NCI-H2081 (cell line): ENCODE measurements at places on chromosomes 1 and 21.

- no peak for DNase-seq
Observed at GRCh38 chr1:93705892-93706500, 24.4 kb upstream of the BCAR3 start.

DNA sequence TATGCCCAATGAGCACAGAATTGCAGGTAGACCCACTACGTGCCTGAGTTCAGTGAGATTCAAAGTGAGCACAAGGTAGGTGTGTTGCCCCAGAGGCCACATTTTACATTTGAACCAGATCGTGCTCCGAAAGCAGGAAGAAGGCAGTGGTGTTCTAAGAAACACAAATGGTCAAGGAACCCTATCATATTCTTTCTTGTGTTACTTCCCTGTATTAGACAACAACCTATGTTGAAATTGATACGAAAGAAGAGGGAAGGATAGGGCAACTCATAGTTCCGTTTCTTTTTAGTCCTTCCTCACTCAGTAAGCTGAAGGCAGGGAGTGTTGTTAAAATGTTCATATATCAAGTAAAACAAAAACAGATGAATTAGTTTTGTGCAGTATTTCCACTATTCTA, 33.9 kb downstream of the OLFML2B start:
- no peak for DNase-seq

DNA sequence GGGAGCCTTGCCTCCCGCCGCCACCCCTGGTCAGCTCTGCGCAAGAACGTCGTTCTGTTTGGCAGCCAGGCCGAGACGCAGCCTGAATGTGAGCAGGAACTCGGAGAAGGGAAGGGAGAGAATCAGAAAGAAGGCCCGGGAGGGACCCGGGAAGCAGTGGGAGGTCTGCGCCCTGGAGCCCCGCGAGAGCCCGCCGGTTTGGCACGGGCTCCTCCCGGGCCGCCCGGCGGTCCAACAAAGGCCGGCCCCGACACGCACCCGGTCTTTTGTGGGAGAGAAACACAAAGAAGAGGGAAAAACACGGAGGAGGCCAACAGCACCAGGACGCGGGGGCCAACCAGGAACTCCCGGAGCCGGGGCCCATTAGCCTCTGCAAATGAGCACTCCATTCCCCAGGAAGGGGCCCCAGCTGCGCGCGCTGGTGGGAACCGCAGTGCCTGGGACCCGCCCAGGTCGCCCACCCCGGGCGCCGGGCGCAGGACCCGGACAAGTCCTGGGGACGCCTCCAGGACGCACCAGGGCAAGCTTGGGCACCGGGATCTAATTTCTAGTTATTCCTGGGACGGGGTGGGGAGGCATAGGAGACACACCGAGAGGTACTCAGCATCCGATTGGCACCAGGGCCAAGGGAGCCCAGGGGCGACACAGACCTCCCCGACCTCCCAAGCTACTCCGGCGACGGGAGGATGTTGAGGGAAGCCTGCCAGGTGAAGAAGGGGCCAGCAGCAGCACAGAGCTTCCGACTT, 2.7 kb upstream of the OLIG2 start:
- no peak for DNase-seq

DNA sequence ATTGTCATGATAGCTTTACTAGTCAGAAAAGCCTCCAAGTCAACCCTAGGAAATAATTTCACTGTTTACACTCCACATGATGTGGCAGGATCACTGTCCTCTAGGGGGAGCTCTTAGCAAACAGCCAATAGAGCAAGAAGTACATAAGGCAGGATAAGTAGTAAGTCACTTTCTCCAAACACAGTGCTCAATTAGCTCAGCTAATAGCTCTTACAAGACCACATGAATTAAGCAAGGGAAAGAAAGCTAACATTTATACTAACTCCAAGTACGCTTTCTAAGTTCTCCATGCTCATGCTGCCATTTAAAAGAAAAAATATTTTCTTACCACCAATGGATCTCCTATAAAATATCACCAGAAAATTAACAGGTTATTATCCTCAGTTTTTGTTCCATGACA, 66.9 kb upstream of the LRIF1 start:
- peak; percentile 49 for DNase-seq

DNA sequence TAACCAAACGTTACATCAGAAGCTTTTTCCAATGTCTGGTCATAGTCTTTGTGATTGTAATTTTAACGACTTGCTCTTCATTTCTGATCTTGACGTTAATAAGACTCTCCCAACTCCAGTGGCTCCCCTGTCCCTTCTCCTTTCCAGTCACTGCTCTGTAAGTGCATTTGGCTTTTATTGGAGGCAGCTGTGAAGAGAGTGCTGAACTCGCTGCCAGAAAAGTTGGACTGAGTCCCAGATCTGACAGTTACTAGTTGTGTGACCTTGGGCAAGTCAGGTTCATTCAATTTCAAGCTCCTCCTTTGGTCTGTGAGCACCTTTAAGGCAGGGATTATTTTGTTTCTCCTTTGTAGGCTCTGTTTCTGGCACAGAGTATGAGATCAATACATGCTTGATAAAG, 109.6 kb upstream of the TSPAN2 start:
- DNase-seq, result no peak

GRCh38 chr1:41456847-41457540, 27.5 kb downstream of the EDN2 start:
- DNase-seq, result no peak

DNA sequence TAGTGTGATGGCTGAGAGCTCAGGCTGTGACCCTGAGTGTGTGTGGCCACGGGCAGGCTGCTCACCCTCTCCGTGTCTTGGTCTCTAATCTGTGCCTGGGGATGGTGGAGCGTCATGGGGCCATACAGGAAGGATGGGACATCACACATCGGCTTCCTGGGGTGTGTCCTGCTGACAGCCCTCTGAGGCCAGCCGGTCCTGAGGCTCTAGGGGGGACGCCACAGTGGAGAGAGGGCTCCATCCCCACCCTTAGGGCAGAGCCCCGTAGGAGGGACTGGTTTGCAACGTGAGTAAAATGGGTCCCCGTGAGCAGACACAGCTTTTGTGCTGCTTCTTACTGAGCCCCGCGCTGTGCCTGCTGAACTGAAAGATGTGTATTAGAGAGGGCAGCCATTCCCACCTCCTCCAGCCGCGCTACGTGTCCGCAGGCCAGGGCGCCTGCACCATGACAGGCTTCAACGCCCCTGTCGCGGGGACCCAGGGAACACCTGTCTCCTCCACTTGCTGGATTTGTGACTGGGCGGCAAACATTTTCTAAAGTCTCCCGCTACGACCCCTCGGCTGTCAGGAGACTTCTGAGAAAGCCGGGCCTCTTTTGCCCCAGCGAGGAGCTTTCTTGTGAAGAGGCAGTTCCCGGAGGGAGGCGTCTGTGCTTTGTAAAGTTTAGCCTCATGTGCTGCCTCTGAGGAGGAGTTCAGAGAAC, 8.1 kb downstream of the COL18A1 start:
- no peak for DNase-seq

DNA sequence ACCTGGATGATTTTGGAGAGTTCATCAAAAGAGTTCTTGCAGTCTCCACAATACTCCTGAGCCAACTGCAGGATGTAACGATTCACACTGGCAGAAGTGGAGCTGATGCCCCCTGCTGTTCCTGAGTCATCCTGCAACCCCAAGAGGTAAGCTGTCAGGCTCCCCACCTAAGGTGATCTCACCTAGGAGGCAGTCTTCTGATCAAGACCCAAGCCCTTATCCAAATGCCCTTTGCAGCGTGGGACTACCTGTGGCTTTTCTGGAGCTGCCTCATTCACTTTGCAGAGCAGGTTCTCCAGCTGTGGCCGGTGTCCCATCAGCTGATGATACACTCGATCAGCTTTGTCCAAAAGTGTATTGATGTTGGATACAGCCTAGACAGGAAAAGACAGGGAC, 96.4 kb downstream of the UBR4 start:
- no peak for DNase-seq

DNA sequence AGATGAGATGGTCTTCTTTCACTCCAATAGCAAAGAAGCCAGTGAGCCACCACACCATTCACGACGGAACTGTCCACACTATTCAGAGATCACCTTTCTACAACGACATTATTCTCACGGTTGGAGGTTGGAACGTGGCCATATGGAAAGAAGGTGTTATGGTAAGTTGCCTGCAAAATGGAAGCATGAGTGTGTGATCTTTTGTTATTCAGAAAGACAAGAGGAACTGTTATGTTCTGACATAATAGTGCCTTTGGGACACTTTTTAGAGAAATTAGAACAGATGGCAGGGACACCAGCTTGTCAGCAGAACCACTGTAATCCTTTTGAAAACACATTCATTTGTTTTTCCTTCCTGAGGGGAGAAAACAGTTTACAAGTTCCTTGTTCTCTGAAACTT, 75.8 kb upstream of the MCOLN3 start:
- DNase-seq, result peak; percentile 70

DNA sequence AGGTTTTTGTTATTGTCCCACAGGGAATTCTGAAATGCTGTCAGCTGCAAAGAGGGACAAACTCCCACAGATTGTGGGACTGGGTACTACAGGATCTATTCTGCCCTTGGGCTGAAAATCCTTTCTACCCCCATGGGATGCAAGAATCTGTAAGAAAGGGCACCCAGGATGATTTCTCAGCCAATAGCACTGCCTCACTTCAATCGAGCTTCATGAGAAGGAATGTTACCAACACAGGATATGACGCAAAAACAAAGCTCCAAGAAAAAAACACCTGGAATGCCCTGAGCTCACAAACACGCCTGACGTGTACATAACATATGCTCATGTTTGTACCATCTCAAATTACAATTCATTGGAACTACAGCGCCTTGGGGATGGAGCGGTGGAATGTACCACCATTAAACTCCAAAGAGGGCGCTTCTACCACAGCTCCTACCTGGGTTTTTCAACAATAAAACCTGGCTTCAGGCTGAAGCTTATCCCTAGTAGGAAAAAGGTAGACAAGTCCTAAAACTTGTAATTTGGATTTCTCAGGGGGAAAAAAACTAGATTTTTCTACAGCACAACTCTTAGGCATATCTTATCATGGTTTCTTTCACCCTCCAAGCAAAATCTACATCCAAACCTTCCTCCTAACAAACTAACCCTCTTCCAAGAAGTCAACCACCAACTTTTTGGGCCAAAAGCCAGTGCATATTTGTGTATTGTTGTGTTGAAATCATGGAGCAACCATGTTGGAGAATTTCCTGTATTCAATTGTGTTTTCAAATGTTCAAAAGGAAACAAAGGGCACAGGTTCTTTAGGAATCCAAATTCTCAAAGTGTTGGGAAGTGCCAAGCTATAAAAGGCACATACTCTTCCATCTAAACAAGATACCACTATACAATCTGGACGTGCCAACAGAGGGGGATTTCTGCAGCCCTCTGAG, 78.9 kb downstream of the TGFBR3 start:
- DNase-seq, result no peak

DNA sequence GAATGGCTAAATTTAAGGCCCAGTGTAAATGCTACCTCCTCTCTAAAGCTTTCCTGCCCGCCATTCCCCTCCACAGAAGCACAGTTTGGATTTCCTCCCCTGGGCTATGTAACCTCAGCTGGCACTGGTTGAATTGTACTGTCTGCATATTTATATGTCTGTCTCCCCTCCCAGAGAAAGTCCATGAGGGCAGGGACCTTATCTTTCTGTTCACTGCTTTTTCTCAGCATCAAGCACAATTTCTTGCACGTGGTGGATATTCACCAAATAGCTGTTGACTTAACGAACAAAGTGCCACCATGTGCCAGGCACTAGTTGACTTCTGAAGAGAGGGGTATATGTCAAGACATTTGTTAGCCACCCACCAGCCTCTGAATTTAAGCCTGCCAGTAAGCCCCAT, 9.5 kb upstream of the PDIK1L start:
- DNase-seq, result no peak

GRCh38 chr1:34037109-34037508, 127.9 kb downstream of the CSMD2 start:
- no peak for DNase-seq

GRCh38 chr1:184892116-184892515, 82.2 kb downstream of the NIBAN1 start:
- DNase-seq, result no peak

DNA sequence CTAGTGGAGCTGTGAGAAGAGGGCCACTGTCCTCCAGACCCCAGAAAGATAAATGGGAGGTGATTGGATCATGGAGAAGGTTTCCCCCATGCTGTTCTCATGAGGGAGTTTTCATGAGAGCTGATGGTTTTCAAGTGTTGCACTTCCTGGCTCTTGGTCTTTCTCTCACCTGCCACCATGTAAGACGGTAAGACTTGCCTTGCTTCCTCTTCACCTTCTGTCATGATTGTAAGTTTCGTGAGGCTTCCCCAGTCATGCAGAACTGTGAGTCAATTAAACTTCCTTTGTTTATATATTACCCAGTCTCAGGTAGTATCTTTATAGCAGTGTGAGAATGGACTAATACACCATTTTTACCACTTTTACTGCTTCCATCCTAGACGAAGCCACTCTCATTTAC, 27.6 kb downstream of the GPR88 start:
- DNase-seq, result no peak

DNA sequence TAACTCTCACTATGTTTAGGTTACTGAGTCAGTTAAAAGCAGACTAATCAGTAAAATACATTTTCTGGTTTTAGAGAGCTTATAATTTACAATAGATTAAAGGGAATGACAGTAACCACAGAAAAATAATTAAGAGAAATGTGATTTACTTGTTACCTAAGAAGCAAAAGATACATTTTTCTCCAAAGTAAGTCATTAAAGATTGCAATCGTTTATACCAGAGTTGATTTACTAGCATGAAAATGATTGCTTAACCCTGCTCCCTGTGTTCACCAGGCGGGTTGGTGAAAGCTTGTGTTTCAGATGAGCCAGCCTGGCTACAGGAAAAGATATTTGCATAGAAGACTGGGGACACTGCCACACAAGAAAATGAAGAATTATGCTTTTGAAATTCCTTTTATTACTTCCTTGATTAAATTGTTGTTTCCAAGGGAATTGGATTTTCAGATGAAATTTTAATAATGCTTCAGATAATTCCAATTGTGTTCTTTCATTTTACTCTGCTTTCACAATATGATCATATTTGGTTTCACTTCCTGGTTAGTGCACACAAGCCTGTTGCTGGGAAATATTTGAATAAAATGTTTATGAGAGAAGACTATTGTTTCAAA, 27.9 kb downstream of the LRRC8B start:
- DNase-seq, result no peak

- no peak for DNase-seq
Observed at GRCh38 chr21:46551636-46552241, 53.1 kb downstream of the S100B start.

DNA sequence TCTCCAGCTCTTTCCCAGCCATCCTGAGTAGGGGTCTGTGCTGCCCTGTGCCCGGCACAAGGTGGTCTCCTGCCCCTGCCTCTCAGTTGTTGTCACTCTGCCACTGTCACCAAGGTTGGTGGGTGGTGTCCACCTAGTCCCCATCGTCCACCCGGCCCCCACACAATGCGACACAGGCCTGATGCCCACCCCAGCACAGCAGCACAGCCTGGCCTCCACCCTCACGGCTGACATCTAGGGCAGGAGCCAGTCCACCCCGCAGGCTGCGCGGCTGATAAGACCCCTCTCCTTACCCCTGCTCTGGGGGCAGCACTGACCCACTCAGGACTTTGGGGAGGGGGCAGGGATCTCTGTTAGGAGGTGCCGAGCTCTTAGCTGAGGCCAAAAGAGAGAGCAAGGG, 198.3 kb downstream of the LIPI start:
- DNase-seq, result no peak

DNA sequence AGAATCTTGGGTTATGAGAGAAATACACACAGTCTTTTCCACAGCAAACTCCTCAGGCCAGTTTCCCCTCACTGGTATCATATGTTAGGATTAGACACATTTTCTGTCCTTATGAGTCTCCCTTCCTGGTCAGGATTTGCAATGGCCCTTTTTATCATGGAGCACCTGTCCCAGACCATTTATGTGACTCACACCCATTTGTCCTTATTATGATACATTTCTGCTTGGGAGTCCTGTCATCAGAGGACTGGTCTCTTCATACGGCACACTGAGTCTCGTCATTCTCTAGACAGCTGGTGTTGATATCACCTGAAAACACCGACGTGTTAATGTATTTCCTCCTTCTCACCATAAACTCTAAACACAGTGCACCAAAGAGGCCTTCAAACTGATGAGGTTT, 105.0 kb upstream of the SYT6 start:
- DNase-seq, result no peak
